ENCODE measurements at places on chromosomes 5 and 9.

GRCh38 chr5:52786391-52786790 lies 1.3 kb upstream of the ITGA1 start:
- DNase-seq: no peak

- DNase-seq: no peak
Observed at GRCh38 chr5:171913987-171914273, 92.5 kb downstream of the FBXW11 start.

DNA sequence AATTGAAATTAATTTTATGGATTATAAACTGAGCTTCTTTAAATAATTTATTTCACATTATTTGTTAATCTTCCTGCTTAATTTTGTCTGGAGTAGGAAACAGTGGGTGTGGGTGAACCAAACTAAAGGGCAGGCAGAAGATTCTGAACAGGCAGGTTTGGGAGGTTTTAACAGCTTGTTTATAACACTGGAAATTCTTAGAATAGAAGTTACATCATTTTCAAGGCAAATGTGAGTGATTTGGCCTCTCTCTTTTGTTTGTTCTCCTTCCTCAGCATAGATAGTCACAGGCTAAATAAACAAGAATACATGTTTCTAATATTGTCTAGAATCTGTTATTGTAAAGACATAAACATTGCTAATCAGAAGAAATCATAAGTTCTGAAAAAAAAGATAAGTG lies 970.9 kb upstream of the NUDT12 start:
- no peak for DNase-seq

DNA sequence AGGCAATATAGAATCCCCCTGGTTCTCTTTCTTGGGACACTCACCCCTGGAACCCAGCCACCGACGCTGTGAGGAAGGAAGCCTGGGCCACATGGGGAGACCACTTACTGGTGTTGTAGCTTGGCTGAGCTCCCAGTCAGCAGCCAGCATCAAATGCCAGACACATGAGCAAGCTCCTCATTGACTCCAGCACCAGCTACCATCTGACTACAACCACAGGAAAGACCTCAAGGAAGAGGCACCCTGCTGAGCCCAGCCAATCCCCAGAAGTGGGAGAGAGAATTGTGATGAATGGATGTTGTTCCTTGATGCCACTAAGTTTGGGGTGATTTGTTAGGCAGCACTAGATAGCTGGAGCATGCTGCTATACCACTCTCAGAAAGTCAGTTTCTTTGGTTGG lies 36.0 kb downstream of the BNIP1 start:
- DNase-seq: no peak

GRCh38 chr9:116264361-116264760 lies 110.8 kb downstream of the PAPPA start:
- no peak for DNase-seq

DNA sequence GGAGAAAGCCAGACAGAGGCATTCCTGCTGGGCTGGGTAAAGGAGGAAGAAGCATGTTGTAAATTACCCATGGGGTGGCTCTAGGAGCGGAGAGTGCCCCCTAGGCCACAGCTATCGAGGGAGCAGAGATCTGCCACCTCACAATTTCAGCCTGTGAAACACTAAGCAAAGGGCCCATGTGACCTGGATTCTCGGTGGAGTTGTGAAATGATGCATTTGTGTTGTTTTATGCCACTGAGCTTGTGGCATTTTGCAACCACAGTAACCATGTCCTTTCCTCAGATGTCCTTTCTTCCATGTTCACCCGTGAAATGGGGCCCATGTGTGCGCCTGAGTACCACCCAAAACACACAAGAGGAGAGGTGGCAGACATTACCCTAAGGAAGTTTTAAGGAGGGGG lies 159.3 kb downstream of the SYK start:
- DNase-seq: no peak

DNA sequence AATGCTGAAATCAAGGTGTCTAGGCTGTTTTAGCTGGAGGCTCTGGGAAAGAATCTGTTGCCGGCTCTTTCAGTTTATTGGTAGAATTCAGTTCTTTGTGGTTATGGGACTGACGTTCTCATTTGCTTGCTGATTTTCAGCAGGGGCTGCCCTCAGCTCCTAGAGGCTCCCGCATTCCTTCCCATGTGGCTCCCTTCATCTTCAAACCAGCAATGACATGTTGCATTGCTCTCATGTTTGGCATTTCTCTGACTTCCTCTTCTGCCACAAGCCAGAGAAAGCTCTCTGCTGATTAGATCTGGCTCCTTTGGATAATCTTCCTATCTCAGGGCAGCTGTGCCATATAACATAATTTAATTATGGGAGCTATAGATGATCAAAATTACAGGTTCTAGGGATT lies 360.3 kb downstream of the LRRC70 start:
- no peak for DNase-seq

DNA sequence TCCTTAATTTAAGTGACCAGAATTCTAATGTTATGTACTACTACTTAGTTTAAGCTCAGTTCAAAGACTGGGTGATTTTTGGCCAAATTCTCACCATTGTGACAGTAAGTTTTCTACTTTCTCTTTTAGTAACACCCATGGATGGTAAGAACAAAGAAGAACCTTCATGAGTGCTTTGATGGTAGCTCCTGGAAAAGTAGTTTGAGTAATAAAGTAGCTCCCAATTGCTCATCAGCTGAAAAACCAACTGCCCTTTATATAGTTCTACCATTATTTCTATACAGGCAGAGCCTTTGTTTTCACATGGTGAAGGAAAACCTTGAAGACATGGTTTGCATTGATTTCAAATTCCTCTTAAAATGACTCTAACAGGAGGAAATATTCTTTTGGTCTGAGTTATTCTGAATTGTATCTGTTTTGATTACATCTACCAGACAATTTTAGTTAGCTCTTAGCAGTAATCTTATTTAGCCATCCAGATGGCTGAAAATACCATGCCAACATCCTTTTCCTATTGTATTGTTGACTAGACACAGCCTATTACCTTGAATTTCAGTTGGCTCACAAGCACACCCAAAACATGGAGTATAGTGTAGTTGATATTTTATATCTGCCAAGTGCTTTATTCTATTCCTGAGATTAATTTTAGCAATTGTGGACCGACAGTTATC lies 23.7 kb upstream of the STARD4 start:
- DNase-seq: no peak
